HFFc6 (cell line): ENCODE measurements at places on chromosomes 2 and 18.
A peak's percentile ranks its signal among the peaks of the same experiment; 100 is the strongest.

DNA sequence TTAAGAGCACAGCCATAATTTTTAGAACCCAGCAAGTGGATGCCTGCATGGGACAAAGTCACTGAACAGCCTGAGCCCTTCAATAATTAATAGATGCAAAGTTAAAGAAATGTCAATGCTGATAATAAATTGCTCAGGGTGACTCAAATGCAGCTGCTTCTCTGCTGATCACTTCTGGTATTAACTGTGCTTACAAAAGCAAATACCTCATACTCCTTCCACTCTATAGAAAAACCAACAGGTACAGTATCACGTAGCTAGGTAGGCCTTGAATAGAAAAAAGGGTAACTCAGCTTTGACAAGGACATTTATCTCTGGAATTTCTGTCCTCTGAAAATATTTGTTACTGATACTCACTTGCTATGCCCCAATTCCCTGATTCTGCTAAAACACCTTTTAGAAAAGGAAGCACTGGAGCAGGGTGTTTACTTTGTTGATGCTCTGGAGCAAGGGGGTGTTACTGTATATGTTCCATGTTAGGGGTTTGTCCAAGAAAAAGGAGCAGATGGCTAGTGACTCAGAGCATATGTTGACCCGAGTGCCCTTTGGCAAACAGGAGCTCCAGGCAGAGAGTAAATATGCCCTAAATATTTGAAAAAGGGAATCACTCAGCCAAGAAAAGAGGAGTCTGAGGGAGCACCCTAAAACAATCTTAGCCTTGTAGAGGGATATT lies 59.1 kb upstream of the RTN4 start:
- peak; percentile 32 for DNase-seq

DNA sequence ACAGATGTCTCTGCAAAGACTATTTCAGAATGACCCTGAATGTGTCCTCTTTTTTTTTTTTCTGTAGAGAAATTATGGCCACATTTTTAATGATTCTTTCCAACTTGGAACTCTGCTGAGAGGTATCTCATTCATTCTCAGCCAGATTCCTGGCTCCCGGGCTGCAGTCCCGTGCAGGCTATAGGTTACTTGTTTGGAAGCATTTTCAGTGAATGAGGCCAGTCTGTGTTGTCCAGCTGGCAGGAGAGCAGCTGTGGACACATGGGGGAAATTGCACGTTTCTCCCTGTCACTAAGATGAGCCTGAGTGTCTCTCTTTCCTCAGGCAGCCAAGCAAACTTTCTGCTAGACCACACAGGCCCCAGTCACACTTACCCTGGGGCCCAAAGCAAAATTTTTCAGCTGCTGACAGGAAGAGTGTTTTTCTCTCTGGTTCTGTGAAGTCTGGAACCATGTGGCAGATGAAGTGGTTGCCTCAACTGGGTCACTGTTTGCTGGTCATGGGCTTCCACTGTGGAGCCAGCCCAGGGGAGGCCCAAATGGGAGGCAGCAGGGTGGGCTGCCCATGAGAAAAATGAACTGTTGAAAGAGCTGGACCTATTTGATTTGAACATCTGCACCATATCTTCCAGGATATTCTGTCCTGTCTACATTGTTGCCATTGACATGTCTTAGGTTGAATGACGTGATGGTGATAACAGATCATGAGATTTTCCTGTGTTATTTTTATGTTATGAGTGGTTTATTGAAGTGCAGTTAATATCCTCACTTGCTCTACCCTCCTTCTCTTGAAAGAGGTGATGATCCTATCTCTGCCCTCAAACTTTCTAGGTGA lies 431.2 kb downstream of the LPIN1 start:
- DNase-seq, result peak; percentile 35

DNA sequence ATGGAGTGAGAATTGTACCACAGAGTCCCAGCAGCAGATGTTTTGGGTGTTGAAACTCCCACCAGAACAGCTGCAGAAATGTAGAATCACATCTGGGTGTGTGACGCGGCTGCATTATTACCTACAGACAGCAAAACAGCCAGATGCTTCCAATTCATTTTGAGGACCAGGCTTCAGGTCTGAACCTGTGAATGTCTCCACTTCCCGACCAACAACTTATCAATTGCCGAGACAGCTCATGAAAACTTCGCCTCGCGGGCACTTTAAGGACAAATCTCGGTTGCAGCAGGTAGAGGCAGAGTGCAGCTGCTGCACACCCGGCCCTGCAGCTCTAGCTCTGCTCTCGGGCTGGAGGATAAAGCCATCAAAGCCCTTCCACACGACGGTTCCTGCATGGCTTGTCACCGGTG lies 202.0 kb downstream of the HRH4 start:
- DNase-seq, result no peak

- DNase-seq, result no peak
Measured at GRCh38 chr2:170276056-170276455, 98.1 kb downstream of the MYO3B start.

DNA sequence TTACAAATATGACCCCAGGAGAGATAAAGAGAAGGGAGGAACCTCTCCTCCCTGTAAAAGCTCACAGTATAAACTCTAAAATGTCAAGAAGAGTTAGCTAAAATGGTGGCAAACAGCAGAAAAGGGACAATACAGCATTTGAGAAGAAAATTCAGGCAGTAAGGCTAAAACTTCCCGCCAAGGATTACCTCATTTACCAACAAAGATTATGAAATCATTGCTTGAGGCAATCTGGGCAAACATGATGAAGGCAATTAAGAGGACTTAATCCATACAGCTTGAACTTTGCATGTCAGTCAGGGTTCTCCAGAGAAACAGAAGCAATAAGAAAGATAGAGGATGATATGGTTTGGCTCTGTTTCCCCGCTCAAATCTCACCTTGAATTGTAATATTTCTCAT lies 81.4 kb downstream of the CMPK2 start:
- DNase-seq, result no peak

DNA sequence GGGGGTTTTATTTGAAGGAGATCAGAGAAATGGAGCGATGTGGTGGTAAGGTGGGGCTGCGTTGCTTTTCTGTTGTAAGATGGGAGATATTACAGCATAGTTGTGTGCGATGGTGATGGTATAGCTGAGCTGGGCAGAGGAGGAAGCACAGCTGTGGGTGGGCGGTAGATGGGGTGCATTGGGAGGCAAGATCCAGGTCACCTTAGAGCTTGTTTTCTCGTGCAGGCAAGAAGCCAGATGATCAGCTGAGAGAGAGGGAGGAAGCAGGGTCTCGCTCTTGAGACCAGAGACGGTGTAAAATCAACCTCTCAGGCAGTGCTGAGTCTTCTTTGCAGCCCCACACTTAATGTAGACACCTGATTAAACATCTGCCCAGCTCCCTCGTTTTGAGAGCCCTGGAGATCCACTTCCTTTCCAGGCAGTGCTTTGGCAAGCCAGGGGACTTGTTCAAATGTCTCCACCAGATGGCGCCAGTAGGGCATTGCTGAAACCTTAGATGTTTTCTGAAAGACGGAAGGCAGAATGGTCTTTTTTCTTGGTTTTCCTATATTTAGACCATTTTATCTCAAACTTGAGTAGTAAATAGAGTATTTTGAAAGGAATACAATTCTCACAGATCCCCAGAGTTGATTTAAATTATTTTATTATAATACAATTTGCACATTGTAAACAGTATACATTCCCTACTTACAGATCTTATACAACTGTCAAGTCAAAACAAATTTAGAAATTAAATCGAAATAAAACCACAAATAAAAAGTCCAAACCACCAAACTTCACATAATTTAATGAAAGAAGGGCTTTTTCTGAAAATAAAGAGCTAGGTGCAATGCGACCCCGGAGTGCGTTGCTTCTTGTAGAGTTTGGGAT lies 21.1 kb upstream of the LYPD6B start:
- peak; percentile 72 for DNase-seq

GRCh38 chr2:169452080-169452479 lies 27.2 kb upstream of the BBS5 start:
- peak; percentile 9 for DNase-seq

DNA sequence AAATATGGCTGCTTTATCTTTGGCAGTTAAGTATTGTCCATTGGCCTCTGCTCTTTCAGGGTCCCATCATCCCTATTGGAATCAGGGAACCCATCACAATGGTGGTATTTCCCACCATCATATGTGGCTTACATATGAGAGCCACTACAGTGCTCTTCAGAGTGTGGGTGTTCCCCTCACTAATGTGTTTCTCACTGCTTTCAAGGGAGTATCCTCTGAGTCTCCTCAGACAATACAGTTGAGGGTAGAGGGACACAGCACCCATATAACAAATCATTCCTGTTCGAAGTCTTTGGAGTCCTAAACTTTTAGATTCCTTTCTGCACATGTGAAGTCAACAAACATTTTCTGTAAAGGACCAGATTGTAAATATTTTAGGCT lies 48.8 kb upstream of the DNAJC10 start:
- DNase-seq, result no peak

DNA sequence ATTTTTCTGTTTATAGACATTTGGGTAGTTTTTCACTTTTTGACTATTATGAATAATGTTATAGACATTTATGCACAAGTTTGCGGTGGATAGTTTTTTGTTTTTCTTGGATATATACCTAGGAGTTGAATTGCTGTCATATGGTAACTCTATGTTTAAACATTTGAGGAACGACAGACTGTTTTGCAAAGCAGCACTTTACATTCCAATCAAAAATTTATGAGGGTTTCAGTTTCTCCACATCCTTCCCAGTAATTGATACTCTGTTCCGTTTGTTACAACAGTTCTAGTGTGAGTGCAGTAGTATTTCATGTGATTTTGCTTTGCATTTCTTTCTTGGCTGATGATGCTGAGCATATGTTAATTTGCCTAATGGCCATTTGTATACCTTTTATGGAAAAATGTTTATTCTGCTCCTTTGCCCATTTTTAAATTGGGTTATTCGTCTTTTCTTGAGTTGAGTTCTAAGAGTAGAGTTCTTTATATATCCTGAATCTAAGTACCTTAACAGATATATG lies 617.3 kb upstream of the LRATD1 start:
- DNase-seq, result no peak

DNA sequence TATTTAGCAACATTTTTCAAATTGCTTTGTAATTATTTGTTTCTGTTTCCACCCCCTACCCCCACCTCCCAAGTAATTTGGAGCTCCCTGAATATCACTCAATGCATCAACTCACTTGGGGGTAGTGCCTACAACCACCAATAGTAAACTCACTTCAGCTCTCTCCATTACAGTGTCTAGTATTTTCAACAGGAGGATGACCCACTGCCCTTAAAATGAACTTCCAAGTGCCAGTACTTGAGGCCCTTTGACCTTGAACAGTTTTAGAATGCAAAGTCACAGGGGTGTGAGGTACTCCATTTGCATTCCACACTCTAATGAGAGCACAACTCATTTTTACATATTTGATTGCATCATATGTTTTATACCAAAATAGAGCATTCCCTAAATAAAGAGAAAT lies 523.0 kb downstream of the ERBB4 start:
- DNase-seq, result no peak

- no peak for DNase-seq
Measured at GRCh38 chr18:80170395-80171053, 61.5 kb downstream of the ADNP2 start.
